ENCODE measurements at places on chromosomes 6 and 20.

DNA sequence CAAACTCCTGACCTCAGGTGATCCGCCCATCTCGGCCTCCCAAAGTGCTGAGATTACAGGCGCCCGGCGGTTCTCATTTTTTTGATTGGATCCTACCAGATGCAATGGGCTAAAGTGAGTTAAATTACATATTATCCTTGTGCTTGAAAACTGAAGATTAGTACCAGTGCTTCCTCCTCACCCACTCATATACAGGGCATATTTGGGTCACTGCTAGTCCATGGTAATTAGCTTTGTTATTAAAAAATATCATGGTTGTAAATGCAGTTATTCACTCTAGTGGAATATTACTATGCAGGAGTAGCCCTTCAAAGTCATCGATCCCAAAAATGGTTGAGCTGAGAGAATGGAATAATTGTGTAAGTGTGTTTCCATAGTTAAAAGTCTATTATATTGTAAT, 26.5 kb downstream of the ZNF292 start:
- no peak for DNase-seq

DNA sequence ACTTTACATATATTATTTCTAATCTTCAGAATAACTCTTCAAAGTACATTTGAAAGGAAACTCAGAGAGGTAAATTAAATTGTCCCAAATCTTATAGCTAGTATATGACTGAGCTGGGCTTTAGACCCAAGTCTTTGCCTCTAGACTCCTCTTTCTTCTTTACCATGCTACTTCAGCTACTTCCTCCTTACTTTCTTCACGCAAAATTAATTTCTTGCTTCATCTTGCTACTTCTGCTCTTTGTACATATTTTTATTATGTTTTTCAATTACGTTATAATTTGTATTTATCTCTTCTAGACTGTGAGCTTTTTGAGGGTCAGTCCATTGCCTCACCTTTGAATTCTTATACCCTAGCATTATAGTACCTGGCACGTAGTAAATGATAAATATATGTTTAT, 5.3 kb downstream of the TMEM170B start:
- no peak for DNase-seq

- no peak for DNase-seq
Observed at GRCh38 chr20:19976595-19977372, 40.4 kb upstream of the NAA20 start.

DNA sequence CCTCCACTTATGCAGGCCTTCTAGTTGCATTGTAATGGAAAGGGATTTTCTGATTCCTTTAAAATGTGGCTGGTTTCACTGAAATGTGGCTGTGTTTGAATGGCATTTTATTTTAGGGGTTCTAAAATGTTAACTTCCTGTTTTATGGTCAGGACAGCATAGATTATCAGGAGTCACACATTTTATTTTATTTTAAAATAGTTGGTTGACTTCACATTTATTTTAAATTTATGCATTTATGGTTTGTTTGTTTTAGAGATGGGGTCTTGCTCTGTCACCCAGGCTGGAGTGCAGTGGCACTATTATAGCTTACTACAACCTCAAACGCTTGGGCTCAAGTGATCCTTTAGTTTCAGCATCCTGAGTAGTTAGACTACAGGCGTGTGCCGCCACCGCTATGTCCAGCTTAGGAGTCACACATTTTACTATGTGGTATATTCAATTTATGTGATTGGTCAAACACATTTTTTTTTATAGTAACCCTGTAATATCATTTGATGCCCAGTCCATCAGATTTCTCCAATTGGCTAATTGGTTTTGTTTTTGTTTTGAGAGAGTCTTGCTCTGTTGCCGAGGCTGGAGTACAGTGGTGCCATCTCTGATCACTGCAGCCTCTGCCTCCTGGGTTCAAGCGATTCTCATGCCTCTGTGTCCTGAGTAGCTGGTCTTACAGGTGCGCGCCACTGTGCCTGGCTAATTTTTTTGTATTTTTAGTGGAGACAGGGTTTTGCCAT, 2.3 kb downstream of the DTD1 start:
- DNase-seq: no peak

DNA sequence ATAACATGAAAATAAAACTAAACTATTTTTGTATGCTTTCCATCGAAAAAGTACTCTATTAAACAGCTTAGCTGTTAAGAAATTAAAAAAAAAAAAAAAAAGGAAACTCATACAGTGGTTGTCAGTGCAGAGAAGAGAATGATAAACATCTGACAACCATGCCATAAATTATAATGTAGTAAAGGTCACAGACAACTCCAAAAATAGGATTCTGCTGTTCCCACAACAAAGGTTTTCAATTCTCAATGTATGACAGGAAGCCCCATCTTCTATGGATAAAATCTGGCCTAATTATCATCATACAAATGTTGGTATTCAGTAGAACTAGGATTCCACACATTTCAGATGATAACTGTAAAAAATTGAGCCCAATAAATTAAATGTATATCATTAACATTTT, 5.0 kb downstream of the PLN start:
- DNase-seq: no peak

DNA sequence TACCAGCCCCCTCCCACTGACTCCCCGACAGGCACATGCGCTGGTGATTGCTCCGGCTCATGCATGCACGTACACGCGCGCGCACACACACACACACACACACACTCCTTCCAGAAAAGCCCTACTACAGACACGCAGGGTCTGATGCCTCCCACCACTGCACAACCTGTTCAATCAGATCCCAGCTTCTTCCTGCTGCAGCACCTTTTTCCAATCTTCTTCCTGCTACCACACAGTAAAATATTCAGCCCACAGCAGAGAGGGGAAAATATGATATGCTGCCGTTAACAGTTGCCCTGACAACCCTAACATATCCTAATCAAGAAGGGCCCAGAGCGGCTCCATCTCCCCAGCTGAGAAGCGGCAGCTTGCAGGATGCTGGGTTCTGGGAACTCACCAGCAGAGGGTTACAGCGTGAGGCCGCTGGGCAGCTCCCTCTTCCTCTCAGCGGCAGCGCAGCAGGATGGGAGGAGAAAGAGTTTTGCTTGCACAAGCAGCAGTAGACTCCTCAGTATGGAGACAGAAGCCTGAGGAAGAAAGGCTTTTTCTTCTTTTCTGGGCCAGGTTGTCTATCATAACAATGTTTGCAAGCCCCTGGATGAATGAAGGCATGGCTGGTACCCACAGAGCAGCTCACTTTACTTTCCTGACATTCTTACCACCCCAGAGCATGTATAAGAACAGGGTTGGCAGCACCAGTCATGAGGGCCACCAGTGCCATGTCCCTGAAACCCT, 23.9 kb downstream of the MAP7 start:
- DNase-seq: no peak

- DNase-seq: no peak
Observed at GRCh38 chr6:169726963-169727362, 2.7 kb upstream of the PHF10 start.

- DNase-seq: no peak
Observed at GRCh38 chr20:17958373-17959256, 10.0 kb downstream of the SNX5 start.

GRCh38 chr20:20465252-20465651, 97.3 kb downstream of the INSM1 start:
- DNase-seq: no peak

DNA sequence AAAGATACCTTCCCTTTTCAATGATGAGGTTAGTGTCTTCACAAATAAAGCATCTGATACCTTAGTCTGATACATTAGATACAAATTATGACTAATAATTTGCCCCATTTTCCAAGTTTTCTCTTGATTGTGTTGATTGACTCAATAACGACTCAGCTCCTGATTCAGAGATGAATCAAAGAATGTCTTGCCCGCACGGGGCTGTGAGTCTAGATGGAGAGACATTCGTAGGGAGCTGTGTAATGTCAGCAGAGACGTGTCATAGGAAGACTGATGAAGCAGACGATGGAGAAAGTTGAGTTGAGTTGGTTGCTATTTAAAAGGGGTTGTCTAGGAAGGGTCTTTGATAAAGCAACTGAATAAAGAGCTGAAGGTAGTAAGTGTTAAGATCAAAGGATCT, 78.2 kb downstream of the TSHZ2 start:
- no peak for DNase-seq

DNA sequence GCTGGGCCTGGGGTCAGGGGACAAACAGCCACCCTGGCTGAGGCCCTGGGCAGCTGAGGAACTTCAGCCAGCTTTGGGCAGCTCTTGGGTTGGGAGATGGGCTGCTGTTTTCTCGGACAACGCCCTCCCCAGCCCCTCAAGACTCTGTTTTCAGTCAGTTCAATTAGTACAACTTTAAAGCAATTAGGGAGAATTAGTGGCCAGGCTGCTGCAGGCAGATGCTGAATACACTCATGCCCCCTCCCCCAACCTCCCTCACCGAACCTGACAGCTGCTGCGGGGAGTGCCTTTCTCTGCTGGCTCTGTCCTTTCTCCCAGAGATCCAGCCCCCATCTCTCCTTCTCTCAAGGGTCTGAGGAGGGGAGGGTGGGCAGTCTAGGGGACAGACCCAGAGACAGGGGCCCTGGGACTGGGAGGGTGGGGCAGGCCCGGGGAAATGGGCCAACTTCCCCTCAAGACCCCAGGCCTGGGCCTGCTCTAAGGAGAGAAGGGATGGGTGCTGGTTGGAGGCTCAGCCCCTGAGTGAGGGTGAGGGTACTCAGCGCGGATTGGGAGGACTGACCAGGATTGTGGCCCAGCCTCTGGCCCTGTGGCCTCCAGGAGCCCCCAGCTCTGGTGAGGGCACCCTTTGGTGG, 17.8 kb upstream of the MYT1 start:
- DNase-seq: no peak

- DNase-seq: no peak
Observed at GRCh38 chr6:151493804-151494234, at the start of gene CCDC170. Gene CCDC170, plus strand, starts transcription at chr6:151494017. Its CDS starts 112 bp downstream, at chr6:151494129.

- DNase-seq: no peak
Observed at GRCh38 chr20:58293453-58293852, 16.1 kb upstream of the RAB22A start.

GRCh38 chr6:71403422-71404134, 115.0 kb downstream of the OGFRL1 start:
- no peak for DNase-seq

DNA sequence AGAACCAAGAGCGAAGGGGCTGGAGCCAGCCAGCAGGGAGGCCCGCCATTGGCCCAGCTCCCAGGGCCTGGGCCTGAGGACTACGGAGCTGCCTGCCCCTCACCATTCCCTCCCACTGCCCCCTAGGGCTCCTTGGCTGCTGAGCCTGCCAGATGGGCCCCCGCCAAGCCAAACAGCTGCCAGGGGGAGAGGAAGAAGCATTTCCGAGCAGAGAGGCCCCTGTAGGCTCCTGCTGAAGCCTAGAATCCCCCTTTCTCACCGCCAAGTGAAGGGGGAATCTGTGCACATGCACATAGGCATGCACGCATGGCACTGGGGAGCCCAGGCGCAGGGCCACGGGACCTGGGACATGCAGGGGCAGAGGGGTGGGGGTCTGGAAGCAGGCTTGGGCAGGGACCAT, 28.5 kb upstream of the MRPS18A start:
- no peak for DNase-seq

- no peak for DNase-seq
Observed at GRCh38 chr6:88983532-88983931, 20.1 kb upstream of the RNGTT start.

- no peak for DNase-seq
Observed at GRCh38 chr20:12358006-12358654, 440.4 kb downstream of the BTBD3 start.

GRCh38 chr6:169316651-169317050, 63.0 kb upstream of the THBS2 start:
- DNase-seq: no peak

- DNase-seq: no peak
Observed at GRCh38 chr6:132931936-132932514, 117.7 kb downstream of the RPS12 start.

GRCh38 chr6:40285535-40285934, 301.6 kb downstream of the LRFN2 start:
- no peak for DNase-seq

- DNase-seq: no peak
Observed at GRCh38 chr20:48941467-48941866, 20.0 kb downstream of the ARFGEF2 start.

DNA sequence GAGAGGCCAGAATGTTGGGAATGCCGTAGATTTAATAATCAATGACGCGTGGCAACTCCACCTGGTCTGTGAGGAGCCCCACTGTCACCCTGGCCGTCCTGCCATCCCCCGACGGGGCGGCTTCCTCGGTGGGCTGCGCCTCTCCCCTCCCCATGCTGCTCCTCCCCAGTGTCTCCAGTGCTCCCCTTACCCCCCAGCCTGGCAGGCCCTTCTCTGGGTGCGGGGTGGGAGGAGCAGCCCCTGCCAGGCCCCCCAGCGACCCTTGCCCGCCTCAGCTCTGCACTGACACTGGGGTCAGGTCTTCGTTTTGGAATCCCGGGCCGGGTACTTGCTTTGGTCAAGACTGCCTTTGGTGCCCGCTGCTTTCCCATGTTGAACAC, 82.3 kb upstream of the FRMD1 start:
- DNase-seq: peak; percentile 87

- DNase-seq: no peak
Observed at GRCh38 chr20:29306390-29307072, 1950.9 kb upstream of the DEFB115 start.

DNA sequence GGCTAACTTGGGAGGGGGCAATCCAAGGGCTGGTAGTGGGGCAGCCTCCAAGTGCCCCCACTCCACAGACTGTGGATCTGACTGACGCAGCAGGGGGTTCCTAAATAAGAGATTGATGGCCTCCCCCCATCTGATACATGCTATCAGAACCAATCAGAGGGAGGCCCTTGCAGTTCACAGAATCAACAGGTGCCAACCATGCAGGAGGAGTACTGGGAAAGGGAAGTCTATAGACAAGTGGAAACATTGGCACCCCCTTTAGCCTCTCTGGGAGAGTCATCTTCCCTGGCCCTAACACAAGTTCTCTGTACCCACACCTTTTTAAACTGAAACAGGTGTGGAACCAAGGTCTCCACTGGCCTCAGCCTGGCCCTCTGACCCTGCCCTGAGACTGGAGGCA, 145.8 kb downstream of the OR2B2 start:
- DNase-seq: no peak

DNA sequence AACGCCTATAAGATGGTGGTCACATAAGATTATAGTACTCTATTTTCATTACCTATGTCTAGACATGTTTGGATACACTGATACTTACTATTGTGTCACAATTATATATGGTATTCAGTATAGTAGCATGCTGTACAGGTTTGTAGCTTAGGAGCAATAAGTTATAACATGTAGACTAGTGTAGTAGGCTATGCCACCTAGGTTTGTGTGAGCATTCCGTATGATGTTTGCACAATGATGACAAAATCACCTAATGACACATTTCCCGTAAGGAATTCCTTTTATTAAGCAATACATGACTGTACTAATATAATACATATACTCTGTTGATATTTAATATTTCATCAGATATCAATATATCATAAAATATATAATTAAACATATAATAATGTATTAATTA, 540.7 kb downstream of the BMP2 start:
- no peak for DNase-seq

GRCh38 chr6:156590482-156590881, 186.7 kb upstream of the ARID1B start:
- no peak for DNase-seq

GRCh38 chr6:149451376-149452036, 33.3 kb downstream of the ZC3H12D start:
- no peak for DNase-seq
